Fibroblast of skin of right biceps (primary cell): ENCODE measurements at places on chromosomes 11 and 22.

DNA sequence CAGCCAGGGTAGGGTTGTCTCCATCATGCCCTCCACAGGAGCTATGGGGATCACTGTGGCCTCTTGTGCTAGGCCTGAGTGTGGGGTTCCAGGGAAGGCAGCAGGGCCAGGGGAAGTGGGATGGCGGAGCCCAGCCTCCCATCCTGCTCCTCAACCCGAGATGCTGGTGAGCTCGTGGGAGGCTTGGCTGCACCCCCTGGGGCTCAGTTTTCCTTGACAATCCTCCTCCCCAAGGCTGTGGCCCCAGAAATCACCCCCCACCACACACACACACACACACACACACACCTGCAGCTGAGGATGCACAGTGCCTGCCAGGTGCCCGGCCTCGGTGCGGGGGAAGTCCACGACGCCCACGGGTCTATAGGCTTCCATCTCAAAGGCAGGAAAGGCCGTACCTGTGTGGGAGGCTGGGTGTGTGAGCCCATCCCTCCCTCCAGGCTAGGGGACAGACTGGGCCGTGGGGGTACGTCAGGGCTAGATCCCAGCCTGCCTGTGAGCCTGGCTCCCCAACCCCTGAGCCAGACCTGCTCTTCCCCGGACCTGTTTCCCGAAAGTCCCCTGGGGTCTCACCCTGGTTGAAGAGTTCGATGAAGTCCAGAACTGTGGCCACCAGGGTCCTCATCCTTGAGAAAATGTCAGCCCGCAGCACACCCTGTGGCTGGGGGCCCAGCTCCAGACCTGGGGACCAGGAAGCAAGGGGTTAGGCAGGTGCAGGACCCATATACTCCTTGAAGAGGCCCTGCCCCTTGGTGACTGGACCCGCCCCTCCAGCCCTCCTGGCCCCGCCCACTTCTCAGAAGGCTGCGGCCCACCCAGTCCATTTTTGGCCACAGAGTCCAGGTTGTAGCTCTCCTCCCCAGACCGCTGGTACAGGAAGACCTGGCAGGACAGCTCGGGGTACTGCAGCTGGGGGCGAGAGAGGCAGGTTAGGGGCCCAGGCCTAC lies 5.2 kb upstream of the TBX10 start:
- DNase-seq: no peak

DNA sequence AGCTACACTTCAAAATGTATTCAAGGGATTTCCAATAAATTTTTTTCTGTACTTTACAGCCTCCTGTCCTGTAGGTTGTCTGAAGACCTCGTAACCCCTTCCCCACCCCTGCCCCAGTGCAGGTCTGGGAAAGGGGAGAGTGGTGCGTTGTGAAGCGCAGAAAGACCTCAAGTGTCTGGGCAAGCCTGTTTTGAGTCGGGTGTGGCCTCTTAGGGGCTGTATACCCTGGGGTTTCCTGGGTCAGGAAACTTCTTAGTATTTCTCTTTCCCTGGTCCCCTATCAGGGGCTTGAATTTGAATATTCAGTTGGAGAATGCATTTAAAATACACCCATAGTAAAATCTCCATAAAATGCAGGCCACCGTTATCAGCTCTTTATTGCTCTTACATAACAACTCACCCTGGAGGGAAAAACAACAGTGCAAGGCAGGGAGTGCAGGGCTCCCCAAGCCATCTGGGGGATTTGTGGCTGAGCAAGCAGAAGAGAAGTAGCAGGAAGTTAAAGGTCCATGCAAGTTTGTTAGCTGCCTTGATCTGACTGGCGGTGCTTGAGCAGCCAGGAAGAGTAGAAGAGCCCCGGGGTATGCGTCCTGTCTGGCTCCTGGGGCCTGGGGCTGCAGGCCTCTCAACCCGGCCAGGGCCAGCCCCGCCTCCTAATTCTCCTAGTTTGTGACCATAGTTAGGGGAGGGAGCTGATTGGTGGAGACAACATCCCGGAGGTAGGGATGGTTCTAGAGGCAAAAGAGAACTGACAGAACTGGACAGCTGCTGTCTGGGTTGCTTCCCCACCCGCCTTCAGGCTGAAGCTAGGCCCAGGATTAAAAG lies 25.7 kb downstream of the ARHGAP1 start:
- no peak for DNase-seq

DNA sequence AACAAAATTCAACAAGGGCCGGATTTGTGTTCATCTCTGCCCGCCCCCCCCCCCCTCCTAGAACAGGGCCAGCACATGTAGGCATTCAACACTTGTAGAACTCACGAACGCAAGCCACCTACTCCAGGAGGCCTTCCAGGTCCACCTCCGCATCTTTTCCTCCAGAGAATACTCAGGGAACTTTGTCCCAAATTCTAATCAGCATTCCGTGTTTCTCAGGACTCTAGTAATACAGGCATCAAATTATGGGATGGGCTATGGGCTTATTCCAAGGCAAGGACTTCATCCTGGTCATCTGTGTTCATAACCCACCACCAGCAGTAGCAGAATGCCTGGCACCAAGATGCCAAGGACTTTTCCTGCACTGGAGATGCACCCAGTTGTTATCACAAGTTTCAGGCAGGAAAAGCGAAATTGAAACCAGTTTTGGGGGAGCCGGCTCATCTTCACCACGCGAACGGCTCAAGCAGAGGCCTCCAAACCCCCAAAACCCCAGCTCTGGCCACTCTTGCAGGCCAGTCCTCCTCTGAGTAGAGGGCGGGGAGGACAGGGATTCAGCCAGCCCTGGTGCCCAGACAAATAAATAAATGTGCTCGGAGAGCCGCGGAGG lies 462 bp downstream of the UBE2L6 start:
- DNase-seq: no peak

GRCh38 chr11:35170503-35170902 lies 31.5 kb downstream of the CD44 start:
- DNase-seq: peak; percentile 75

DNA sequence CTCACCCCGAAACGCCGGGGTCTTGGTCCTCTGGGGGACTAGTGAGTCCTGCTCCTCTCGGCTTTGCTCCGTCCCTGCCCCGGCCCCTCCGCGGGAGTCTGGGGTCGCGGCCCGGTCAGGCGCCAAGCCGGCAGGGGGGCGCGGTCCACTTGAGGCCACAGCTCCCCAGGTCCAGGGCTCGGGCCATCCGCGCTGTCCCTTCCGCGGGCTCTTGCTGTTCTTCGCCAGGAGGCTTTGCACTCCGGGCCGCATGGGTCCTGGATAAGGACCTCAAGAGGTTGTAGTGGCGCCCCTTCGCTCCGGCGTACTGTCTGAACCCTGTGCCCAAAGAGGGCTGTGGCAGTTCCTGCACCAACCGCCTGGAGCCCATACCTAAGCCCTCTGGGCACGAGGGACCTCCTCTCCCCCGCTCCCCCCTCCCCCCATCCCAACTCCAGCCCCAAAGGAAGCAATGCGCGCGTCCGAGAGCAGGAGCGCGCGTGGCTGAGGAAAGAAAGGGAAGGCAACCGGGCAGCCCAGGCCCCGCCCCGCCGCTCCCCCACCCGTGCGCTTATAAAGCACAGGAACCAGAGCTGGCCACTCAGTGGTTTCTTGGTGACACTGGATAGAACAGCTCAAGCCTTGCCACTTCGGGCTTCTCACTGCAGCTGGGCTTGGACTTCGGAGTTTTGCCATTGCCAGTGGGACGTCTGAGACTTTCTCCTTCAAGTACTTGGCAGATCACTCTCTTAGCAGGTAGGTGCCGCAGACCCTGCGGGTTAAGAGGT lies at the start of gene ADM:
TSS of gene ADM (plus strand) at position 579 of the 767 bp plus-strand sequence. CDS start 628 bp downstream, outside the sequence.
- DNase-seq: peak; percentile 97

DNA sequence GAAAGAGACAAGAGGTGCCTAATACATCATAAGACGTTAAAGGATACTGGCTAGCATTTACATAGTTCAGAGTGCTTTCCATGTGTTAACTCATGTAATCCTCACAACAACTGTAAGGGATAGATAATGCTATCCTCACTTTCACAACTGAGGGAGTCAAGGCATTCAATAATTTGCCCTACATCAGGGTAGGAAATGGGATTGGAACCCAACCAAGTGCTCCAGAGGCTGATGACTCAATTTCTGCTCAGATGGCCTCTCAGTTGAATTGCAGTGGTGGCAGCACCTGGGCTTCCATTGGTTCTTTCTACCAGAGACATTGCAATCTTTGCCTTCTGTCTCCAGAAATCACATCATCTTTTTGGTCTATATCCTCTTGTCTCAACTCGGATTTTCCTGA lies 232.9 kb downstream of the ETS1 start:
- DNase-seq: peak; percentile 37

- DNase-seq: peak; percentile 73
Observed at GRCh38 chr11:108915666-108916065, 250.8 kb downstream of the DDX10 start.

GRCh38 chr22:45599836-45600577 lies 71.6 kb upstream of the ATXN10 start:
- no peak for DNase-seq

GRCh38 chr11:95985174-95985808 lies 61.4 kb upstream of the MTMR2 start:
- peak; percentile 38 for DNase-seq

- DNase-seq: no peak
Observed at GRCh38 chr22:42967933-42968332, 47.0 kb downstream of the PACSIN2 start.

DNA sequence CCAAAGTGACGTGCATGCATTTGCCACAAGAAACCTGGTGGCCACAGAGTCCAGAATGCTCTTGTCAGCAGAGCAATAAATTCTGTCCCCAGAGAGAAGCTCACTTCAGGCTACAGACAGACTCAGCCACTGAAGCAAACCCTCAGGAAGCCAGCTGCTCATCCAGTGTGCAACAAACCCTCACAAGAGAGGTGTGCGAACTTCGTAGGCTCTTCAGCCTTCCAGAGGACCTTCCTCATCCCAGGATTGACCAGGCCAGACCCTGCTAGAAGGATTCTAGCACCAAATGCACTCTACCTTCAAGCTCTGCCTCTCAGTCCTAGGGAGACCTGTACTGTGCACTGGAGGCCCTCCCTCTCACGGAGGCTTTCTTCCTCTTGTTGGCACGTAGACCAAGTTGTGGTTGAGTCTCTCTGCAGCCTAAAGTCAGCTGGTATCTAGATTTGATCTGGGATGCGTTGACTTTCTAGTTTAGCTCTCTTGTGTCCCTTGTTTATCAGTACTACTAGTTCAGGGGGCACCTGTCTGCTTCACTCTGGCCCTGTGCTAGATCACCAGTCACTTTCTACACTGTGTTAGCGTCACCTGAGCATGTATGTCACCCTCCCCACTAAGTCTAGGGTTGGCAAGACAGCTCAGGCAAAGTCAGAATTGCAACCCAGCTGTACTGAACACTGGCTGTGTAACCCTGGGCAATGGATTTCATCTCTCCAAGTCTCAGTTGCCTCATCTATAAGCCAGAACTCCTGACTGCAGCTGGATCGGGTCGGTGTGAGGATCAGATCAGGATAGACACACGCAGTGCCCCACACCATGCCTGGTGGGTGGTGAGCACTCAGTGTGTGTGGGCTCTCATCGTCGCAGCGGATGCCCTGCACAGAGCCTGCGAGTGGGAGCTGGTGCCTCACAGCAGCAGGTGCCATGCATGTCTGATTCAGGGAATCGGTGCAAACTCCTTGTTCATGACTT lies 22.1 kb upstream of the TMPRSS13 start:
- DNase-seq: no peak

GRCh38 chr11:5749836-5750235 lies 4.2 kb upstream of the OR52N4 start:
- DNase-seq: no peak

DNA sequence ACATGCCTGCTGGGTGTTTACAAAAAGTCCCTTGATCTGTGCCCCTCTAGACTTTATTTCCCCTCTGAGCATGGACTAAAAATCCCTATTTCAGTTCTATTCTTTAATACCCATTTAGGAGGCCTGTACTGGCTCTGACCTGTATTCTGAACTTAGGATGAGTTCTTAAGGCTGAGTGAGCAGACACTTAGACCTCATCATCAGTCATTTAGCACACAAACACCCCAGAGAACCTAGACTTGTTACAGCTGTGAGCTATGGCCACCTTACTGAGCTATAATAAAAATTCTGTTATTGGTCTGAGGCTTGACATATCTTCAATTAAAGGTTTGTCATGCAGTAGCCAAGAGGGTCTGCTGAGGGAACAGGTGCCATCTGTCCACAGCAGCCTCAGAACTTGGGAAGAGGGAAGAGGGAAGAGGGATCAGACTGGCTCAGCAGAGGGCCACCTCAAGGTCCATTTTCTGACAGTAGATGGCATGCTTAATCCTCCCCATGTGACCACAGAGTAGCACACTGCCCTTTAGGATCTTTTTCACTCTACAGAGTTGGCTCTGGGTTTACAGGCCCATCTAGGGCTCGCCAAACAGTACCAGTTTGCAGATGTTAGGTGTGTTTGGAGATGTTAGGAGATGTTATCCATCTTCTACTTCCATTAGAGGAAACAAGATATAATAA lies 30.2 kb upstream of the RRM1 start:
- DNase-seq: no peak

- DNase-seq: no peak
Observed at GRCh38 chr22:37156686-37157435, 7.1 kb upstream of the IL2RB start.

- DNase-seq: no peak
Observed at GRCh38 chr11:113778111-113778910, 1.3 kb upstream of the CLDN25 start.

DNA sequence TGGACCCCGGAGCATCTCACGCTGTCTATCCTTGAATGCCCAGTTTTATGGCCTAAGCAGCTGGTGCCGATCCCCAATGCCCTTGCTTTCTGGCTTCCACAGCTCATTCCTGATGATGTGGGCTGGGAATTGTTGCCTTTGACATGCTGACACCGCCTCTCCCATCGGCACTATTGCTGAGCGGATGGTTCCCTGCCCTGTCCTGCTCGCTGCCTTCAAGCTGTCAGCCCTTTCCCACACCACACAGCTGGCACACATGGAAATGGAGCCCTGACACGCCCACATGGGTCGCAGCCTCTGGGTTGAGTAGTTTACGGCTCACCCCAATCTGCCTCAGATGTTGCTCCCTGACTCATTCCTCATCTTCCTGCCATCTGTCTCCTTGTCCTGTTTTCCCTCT lies 110.2 kb upstream of the SESN3 start:
- DNase-seq: no peak

DNA sequence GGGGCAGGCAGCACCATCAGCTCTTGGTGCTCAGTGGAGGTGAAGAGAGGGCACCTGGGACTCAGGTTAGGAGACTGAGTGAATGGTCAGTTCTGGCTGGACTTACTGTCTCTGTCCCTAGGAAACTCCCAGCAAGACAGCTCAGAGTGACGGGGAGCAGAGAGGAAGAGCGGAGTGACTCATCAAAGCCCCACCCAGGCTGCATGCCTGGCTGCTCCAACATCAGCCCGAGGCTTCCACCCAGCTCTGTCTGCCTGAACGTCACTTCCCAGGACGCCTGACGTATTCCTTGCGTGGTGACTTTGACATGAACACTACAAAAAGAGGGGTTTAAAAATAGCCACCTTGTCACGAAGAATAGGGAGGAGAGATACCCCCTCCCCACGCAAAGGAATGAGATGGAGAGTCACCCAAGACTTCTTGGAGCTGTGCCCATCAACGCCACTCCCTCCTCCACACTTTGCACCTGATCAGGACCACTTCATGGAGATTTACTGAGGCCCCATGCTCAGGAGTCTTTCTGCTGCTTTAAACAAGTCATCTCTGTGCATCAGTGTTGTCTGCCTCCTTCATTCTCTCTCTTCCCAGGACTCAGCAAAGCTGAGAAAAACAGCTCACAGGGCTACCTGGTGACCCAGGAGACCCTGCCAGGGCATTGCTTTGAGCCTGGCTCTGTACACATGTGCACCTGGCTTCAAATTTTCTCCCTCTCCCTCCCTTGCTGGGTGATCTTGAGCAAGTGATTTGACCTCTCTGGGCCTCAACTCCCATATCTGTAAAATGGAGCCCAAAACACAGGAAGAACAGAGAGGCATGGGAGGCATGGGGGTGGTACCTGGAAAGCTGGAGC lies 83.1 kb downstream of the MN1 start:
- DNase-seq: peak; percentile 92

GRCh38 chr11:2409126-2409525 lies 8.6 kb downstream of the TSSC4 start:
- DNase-seq: no peak
